HCT116 (cell line): ENCODE measurements at places on chromosomes 1 and 21.

DNA sequence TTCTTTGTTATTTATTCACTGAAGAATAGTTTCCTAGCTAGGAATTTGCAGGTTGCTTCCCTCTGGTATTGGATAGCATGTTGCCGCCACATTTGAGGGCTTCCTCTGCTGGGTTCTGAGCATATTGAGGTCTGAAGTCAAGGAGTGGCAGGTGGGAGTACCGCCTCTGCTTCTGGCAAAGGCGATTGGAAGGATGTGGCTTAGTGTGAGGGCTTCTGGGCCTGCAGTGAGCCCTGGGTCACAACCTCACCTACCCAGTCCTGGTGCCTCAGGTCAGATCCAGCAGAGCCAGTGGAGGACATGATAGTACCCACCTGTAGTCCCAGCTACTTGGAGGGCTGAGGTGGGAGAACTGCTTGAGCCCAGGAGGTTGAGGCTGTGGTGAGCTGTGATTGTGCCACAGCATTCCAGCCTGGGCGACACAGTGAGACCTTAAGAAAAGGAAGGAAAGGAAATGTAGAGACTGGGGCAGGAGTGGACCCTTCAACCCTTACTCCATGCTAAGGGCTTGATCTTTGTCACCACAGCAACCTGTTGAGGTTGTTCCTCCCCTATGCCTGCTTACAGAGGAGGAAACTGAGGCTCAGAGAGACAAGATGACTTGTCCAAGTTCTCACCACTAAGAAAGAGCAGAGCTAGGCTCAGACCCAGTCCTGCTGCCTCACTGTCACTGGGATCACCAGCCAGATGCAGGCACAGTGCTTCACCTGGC, 22.8 kb downstream of the A3GALT2 start:
- no peak for DNase-seq

DNA sequence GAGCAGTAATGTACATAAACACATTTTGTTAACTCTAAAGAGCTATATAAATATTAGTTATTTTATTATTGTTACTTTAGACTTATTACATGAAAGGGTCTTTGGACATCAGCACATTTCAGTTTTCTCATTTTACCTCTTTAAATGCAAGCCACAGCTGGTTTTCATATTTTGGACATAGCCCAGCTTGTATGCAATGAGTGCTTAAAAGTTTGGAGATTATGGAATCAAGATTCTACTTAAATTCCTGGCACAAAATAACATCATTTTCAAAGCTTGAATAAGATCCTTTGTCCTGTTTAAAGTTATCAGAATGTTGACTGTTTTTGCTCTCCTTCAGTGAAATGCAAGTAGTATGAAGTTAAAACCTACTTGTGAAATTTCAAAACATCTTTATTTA, 15.5 kb upstream of the LEPR start:
- DNase-seq, result no peak

GRCh38 chr21:36936361-36937135, 29.9 kb downstream of the HLCS start:
- no peak for DNase-seq

DNA sequence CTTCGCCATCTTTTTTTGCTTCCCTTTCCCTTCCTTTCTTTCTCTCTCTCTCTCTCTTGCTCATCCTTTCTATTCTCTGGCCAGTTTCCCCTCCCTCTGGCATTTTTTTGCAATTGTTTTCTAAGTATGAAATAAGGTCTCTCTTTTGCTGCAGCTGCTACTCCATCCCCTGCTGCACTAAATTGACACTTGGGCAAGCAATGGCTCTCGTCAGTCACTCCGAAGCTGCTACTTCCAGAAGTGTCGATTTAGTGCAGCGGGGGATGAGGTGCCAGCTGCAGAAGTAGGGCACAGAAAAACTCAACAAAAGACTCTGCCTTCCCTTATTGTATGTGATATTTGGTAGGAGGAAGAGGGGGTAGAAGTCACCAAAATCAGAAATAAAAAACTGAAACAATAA, 642.3 kb downstream of the RWDD3 start:
- no peak for DNase-seq

GRCh38 chr1:33660956-33661355, 188.5 kb downstream of the ZSCAN20 start:
- no peak for DNase-seq

- DNase-seq, result no peak
Measured at GRCh38 chr1:162676750-162677149, 44.5 kb downstream of the DDR2 start.

- DNase-seq, result no peak
Measured at GRCh38 chr1:61743431-61743705, 1.1 kb downstream of the PATJ start.

- DNase-seq, result no peak
Measured at GRCh38 chr1:179823693-179824092, 53.9 kb downstream of the TOR1AIP2 start.

- DNase-seq, result no peak
Measured at GRCh38 chr1:46687921-46688509, 16.4 kb downstream of the TEX38 start.

DNA sequence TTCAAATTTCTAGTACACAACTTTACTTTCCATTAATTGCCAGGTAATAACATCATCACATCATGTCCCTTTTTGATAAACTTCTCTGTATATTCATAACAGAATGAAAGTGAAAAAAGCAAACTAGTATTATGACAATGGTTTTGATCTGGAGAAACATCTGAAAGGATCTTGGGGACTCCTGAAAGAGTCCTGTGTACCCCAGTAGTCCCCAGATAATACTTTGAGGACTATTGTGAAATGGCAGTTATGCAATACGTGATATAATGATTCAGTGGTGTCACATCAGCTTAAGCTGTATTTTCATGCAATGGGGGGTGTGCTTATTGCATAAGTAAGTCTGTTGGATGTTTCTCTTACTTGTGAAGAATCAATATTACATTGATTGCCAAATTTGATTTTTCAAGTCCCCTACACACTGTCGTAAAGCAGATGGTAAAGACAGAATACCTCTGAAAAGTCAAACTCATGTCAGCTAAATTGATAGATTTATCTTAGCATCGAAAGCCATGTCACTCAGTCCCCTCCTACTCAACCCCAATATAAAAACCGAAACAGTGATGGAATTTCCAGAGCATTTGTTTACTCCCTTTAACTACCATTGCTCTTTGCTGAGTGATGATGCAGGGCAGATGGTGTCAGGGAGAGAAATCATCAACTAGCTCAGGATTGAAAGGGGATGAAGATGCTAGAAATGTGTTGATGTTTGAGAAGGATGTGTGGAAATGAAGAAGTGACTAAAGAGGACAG, 146.7 kb upstream of the C1orf105 start:
- no peak for DNase-seq

- DNase-seq, result no peak
Measured at GRCh38 chr1:110798691-110799256, 74.2 kb upstream of the CD53 start.

- DNase-seq, result no peak
Measured at GRCh38 chr1:246695666-246696065, 28.5 kb upstream of the SCCPDH start.

GRCh38 chr1:183238071-183238470, 52.0 kb downstream of the LAMC2 start:
- no peak for DNase-seq
